Upper lobe of right lung (tissue), 1 donor: ENCODE measurements at places on chromosomes 5 and 9. TPM values are rescaled to one million over a fixed set of nuclear protein-coding genes. Genes with fewer than 3 reads are reported as not detected.

DNA sequence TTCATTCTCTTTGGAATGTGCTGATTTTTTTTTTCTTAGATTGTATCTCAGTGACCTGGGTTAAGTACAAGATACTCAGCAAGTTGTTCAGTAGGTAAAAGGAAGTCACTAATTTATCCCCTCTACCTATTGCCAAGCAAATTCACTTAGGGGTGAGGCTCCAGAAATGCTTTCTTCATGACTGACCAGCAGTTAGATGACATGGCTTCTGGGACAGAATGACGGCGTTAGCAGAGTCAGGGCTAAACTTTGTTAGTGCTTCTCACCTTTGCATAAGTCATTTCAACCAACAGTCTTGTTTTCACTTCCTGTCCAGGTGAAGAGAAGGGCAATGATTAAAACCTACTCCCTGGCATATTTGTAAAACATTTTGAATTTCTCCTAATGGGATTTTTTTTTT is 20.2 kb upstream of the MTAP start:
- H3K27ac ChIP-seq: no peak overlapping the region
- H3K36me3 ChIP-seq: no peaks in the 10 kb centered on the region
- no peak for DNase-seq
- peaks cover 5% of the 10 kb centered on the region for H3K27me3 ChIP-seq
- H3K4me3 ChIP-seq: no peak overlapping the region
- H3K4me1 ChIP-seq: no peaks in the 10 kb centered on the region

DNA sequence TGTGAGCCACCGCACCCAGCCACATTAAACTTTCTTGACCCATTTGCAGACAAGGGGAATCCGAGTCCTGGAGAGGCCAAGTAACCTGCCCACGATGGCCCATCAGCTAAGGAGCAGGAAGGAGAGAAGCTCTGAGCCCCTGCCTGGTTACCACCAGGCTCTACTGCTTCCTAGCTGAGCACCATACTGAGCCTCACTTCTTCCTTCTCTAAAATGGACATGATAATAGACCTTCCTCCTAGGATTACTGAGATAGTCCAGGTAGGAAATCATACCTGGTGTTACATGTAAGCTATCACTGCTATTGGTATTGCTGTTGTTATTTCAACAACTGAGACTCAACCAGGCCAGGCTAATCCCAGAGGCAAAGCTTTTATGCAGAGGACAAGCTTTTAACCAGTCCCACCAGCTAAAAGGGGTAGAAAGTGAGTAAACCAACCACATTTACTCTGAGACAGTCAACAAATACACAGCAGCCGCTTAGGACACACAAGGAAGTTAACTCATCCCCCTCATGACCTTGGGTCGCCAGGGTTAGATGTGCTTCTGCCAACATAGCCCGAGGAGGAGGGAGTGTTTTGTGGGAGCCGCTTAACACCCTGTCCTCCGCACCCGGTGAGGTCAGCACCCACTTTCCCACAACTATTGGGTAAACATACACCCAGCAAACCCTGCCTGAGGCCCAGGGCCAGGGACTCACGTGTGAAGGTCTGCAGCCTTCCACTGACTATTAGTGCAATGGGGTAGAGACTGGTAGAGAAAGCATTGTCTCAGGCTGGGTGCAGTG is 20.6 kb upstream of the PTGES start:
- no peak overlapping the region for H3K27ac ChIP-seq
- H3K4me1 ChIP-seq: peaks cover 18% of the 10 kb centered on the region
- no peaks in the 10 kb centered on the region for H3K36me3 ChIP-seq
- H3K4me3 ChIP-seq: no peak overlapping the region
- H3K27me3 ChIP-seq: no peaks in the 10 kb centered on the region

DNA sequence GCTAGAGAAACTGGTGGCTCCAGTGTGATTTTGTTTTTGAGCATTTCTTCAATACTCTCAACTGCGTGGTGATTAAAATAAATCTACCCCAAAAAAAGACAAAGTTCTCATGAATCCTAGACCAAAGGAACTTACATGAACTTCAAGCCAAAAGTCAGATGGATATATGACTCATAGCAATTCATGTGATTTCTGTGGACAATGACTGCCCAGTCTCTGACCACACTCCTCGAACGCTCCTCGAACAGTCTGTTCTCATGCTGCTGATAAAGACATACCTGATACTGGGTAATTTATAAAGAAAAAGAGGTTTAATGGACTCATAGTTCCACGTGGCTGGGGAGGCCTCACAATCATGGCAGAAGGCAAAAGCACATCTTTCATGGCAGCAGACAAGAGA is 46.4 kb upstream of the CEP78 start:
- no peaks in the 10 kb centered on the region for H3K27me3 ChIP-seq
- no peak overlapping the region for H3K27ac ChIP-seq
- H3K4me3 ChIP-seq: no peak overlapping the region
- no peaks in the 10 kb centered on the region for H3K4me1 ChIP-seq
- no peak for DNase-seq
- H3K36me3 ChIP-seq: no peaks in the 10 kb centered on the region

GRCh38 chr5:159657771-159658170 is 258.5 kb upstream of the ADRA1B start:
- no peaks in the 10 kb centered on the region for H3K36me3 ChIP-seq
- H3K4me1 ChIP-seq: no peaks in the 10 kb centered on the region
- no peak overlapping the region for H3K4me3 ChIP-seq
- no peak for DNase-seq
- no peaks in the 10 kb centered on the region for H3K27me3 ChIP-seq

- no peak overlapping the region for H3K4me3 ChIP-seq
- no peaks in the 10 kb centered on the region for H3K36me3 ChIP-seq
- peak; percentile 37 for DNase-seq
- no peaks in the 10 kb centered on the region for H3K27me3 ChIP-seq
- peak overlapping the region; percentile 31 for H3K27ac ChIP-seq
These were observed 15.6 kb downstream of the FCN2 start for GRCh38 chr9:134895908-134896833.

- no peaks in the 10 kb centered on the region for H3K4me1 ChIP-seq
- no peaks in the 10 kb centered on the region for H3K36me3 ChIP-seq
- no peak overlapping the region for H3K4me3 ChIP-seq
- H3K27ac ChIP-seq: no peak overlapping the region
- H3K27me3 ChIP-seq: no peaks in the 10 kb centered on the region
- DNase-seq: no peak
These were observed 41.4 kb upstream of the FAM240B start for GRCh38 chr9:38761339-38761738.

- H3K4me1 ChIP-seq: peaks cover 18% of the 10 kb centered on the region
- H3K36me3 ChIP-seq: no peaks in the 10 kb centered on the region
These were observed 28.3 kb upstream of the ERGIC1 start for GRCh38 chr5:172805736-172806255.

- no peaks in the 10 kb centered on the region for H3K36me3 ChIP-seq
- H3K27ac ChIP-seq: no peak overlapping the region
- H3K4me1 ChIP-seq: no peaks in the 10 kb centered on the region
- no peak overlapping the region for H3K4me3 ChIP-seq
- H3K27me3 ChIP-seq: no peaks in the 10 kb centered on the region
These were observed 608.4 kb downstream of the TLE1 start for GRCh38 chr9:81080900-81081299.

- H3K27me3 ChIP-seq: no peaks in the 10 kb centered on the region
- H3K27ac ChIP-seq: no peak overlapping the region
- H3K4me1 ChIP-seq: peaks cover 3% of the 10 kb centered on the region
These were observed 76.8 kb upstream of the PHYKPL start for GRCh38 chr5:178309271-178310013.

GRCh38 chr5:66661149-66661548 is 65.0 kb downstream of the MAST4 start:
- H3K4me3 ChIP-seq: no peak overlapping the region
- H3K4me1 ChIP-seq: no peaks in the 10 kb centered on the region
- H3K27ac ChIP-seq: no peak overlapping the region
- no peak for DNase-seq

- H3K36me3 ChIP-seq: no peaks in the 10 kb centered on the region
- no peak overlapping the region for H3K27ac ChIP-seq
- no peaks in the 10 kb centered on the region for H3K27me3 ChIP-seq
- H3K4me1 ChIP-seq: no peaks in the 10 kb centered on the region
- H3K4me3 ChIP-seq: no peak overlapping the region
These were observed 105.6 kb downstream of the PPP2R2B start for GRCh38 chr5:146772881-146773466.

GRCh38 chr5:152349683-152350526 is 55.2 kb downstream of the NMUR2 start:
- no peak overlapping the region for H3K27ac ChIP-seq
- H3K36me3 ChIP-seq: no peaks in the 10 kb centered on the region
- no peak overlapping the region for H3K4me3 ChIP-seq
- H3K4me1 ChIP-seq: peaks cover 3% of the 10 kb centered on the region

DNA sequence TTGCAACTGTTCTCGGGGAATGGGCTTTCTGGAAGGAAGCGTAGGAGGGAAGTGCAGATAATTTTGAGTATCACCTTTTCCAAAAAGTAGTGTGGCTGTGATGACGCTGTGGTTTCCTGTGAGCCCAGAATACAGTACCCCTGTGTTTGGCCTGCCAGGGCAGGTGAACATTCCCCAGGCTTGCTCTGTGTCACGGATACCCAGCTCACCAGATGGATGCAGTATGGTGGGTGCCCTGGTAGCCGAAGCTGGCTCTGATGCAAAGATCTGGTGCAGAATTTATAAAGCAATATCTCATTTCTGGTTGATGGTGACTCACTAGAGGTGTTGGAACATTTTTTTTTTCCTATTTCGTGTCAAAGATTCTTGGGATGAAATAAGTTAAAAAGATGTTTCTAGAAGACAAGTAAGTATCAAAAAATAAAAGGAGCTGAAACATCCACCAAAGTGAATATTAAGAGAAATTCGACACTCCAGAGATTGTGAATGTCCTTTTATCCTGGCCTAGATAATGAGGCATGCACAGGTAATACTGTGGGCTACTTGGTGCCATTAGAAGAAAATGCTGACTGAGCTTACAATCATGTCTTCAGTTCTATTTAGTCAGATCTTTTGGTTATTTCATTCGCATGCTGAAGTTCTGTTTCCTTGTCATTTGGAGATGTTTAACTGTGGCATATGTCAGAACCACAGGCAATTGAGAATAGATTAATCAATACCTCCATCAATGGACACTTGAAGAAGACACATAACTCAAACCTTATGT is 200.1 kb downstream of the GADD45G start:
- no peaks in the 10 kb centered on the region for H3K36me3 ChIP-seq
- H3K4me1 ChIP-seq: peaks cover 17% of the 10 kb centered on the region
- no peak overlapping the region for H3K27ac ChIP-seq
- H3K4me3 ChIP-seq: no peak overlapping the region

GRCh38 chr9:2764353-2764752 is 47.0 kb downstream of the KCNV2 start:
- H3K36me3 ChIP-seq: peaks cover 6% of the 10 kb centered on the region
- H3K4me3 ChIP-seq: no peak overlapping the region
- DNase-seq: no peak
- no peak overlapping the region for H3K27ac ChIP-seq
- no peaks in the 10 kb centered on the region for H3K4me1 ChIP-seq

DNA sequence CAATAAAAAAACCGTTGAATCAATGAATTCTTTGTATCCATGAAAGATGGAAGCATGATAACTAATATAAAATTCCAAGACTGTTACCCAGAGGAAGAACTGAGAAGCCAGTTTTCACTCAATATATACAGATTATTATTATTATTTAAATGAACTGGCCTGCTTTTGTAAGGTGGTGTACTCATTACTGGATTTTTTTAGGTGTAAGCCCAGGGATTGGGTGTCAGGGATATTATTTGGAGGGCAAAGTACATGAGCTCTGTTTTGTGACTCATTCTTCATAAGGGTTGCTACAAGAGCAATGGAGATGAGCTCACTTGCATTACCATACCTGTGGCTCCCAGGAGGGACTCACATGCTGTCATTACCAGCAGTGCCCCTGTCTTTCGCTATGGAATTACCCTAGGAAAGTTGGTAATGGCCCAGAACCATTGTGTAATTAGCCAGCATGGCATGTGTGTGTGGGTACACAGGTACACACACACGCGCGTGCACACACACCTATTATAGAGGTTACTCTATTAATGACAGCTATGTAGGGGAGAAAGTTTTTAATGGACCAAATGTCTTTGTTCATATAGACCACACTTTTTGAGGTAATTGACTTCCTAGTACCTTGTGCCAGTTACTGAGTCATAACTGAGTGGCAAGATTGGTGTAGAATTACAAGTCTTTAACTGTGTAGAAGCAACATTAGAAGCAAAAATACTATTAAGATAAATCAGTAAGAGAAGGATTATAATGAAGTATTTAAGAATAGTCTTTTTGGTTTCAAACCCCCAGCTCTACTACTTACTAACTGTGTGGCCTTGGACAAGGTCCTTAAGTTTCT is 143.4 kb downstream of the GDNF start:
- H3K27ac ChIP-seq: no peak overlapping the region
- no peak overlapping the region for H3K4me3 ChIP-seq
- no peaks in the 10 kb centered on the region for H3K27me3 ChIP-seq

DNA sequence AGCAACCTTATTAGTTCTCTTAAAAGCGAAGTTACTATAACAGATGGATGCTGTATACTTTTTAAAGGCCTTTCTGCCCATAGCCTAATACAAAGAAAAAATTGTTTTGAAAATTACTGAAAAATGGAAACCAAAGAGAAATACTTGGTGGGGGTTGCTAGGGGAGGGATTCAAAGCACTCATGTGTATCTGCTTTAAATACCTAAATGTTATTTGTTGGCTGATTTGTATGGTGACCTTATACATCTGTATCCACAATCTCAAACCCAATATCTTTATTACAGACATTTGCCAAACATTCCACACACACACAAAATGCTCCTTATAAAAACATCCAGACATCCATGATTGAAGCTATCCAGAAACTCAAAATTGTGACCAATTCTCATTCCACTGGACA is 172.0 kb downstream of the ADAMTS12 start:
- H3K4me3 ChIP-seq: no peak overlapping the region
- H3K27ac ChIP-seq: no peak overlapping the region
- H3K36me3 ChIP-seq: no peaks in the 10 kb centered on the region
- H3K4me1 ChIP-seq: no peaks in the 10 kb centered on the region

DNA sequence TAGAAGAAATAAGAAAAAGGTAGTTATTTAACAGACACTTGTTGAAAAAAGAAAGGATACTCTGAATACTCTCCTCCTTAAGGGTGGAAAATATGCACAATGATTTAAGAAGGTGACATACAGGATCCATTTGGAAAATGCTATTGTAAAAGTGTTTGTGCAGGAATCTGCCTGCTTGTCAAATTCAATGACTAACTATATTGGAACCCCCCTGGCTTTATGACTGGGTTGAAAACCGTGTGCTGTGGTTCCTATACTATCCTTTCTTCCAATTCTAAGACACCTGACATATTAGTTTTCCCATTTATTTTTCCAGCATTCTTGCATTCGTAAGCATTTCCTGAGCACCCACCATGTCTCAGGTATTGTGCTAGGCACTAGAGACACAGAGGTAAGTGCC is 220.0 kb downstream of the GLIS3 start:
- H3K27ac ChIP-seq: no peak overlapping the region
- no peaks in the 10 kb centered on the region for H3K36me3 ChIP-seq
- no peak overlapping the region for H3K4me3 ChIP-seq
- H3K4me1 ChIP-seq: peaks cover 10% of the 10 kb centered on the region
- no peak for DNase-seq

Gene SPINK7
- not detected for total RNA-seq

Gene TAL2
- not detected for total RNA-seq

Gene BASP1
- total RNA-seq: 31.1 TPM

Gene MAMDC4
- 12.9 TPM for total RNA-seq

Gene C5orf58
- total RNA-seq: not detected

Gene ZNF462
- total RNA-seq: 25.4 TPM
